ENCODE measurements at places on chromosomes 3 and 15.

DNA sequence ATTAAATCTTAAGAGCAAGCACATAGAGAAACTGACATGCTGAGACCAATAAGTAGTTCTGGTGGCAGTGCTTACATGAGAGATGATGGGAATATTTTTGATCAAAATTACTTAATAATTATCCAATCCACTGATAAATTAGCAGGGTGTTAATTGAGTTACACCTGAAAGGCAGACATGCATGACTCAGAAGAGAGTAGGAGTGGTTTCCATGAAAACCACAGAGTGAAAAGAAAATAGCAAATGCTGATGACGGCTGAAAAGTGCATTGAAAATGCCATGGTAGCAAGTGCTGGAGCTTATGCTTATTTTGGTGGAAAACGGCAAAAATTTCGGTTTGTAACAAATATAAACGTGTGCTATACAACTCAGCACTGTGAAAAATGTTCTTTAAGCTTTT lies 267.8 kb upstream of the LRRN1 start:
- no peak for DNase-seq

DNA sequence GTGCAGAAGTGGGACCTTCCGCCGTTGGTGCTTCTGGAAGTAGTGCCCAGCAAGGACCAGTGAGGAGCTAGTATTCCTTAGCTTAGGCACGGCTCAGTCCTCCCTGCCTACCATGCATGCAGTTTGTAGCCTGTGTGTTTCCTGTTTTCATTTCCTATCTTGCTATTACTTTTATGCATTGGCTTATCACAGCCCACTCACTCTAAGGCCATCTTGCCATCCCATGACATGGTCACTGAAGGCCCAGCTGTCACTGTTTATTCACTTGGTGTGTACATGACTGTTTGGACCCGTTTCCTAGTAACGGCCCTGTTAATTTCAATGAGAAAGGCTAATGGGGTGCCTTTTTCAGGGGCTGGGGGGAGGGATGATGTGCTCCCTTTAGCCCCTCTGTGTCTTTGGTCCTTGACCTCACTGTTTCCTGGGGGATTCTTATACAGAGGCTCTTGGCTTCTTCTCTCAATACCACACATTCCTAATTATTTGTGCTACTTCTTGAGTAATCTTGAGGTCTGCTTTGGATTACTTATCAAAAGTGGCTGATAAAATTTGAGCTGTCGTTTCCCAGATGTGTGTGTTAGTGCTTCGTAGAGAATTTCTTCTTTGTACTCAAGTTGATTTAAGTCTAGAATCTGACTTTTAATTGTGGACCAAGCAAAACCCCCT lies 24.5 kb upstream of the TRAK1 start:
- peak; percentile 53 for DNase-seq

- peak; percentile 41 for DNase-seq
Measured at GRCh38 chr15:99976811-99977271, 243.6 kb upstream of the LYSMD4 start.

DNA sequence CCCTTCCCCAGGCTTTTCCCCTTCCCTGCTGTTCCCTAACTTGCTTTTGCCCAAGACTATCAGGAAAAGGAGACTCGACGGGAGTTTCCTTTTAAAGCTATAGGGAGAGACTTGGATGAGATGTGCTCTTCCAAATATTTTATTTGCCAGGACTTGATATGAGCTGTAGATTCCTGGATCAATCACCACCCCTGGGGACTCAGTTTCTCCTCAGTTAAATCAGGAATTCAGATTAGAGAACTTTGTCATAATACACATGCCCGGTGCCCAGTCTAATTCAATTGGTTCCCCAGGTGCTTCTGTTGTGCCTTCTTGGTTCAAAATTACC lies 46.6 kb downstream of the SMAD6 start:
- DNase-seq: no peak

DNA sequence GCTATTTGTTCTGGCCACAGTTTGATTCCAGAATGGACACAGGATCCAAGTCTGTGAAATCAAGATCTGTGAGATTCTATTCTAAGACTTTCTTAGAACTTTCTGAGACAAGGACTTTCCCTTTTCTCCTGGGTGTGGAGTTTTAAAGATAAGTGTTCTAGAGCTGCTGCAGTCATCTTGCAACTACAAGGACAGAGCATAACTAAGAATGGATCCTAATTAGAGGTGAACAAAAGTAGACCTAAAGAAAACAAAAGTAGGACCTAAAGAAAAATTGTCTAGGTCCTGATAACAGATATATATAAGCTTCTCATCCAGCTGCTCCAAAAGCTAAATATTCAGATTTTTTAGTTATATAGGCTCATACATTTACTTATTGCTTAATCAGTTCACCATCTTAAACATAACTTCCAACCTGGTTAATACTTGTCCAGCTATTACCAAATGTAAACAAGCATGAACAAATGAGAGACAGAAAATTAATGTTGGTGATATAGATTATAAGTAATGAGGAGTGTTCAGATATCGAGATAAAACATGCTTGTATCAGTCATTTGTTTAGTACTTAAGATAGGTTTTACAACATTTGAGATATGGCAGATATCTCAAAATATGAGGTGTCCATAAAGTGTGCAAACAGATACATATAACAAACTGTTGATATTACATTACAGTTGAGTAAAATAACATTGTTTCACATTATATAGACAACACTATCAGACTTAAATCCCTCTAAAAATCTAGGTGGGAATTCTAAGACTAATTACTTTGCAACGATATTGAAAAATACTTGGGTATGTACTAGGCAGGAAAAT lies 75.1 kb downstream of the CD200 start:
- DNase-seq: no peak

Measured in AG20443 (cell line).